ENCODE measurements at places on chromosomes 5 and 9. TPM values are rescaled to one million over a fixed set of nuclear protein-coding genes. Genes with fewer than 3 reads are reported as not detected.

DNA sequence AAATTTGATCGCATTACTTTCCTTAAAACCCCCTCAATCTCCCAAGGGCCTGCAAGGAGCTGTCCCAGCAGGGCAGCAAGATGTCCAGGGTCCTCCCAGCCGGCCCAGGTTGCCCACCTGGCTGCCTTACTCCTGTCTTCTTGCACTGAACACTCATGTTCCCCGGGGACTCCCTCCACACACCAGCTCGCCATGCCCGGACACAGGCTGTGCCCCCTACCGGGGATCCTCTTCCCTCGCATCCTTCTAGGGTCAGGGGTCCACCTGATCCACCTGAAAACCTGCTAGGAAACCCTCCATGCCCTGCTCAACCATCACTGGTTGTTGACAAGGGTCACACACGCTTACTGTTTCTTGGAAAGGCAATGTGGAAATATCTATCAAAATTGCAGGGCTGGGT lies 172.0 kb upstream of the MSX2 start:
- no peaks in the 10 kb centered on the region for H3K27me3 ChIP-seq
- DNase-seq: no peak
- no peak overlapping the region for H3K4me3 ChIP-seq
- no peak overlapping the region for H3K27ac ChIP-seq

- no peak overlapping the region for H3K4me3 ChIP-seq
- H3K36me3 ChIP-seq: no peaks in the 10 kb centered on the region
- DNase-seq: no peak
- no peaks in the 10 kb centered on the region for H3K4me1 ChIP-seq
- no peaks in the 10 kb centered on the region for H3K27me3 ChIP-seq
These were observed 460.8 kb downstream of the CDH10 start for GRCh38 chr5:24183981-24184380.

GRCh38 chr5:121763665-121764064 lies 88.0 kb upstream of the FTMT start:
- no peak overlapping the region for H3K27ac ChIP-seq
- H3K36me3 ChIP-seq: no peaks in the 10 kb centered on the region
- H3K27me3 ChIP-seq: no peaks in the 10 kb centered on the region
- no peak overlapping the region for H3K4me3 ChIP-seq
- H3K4me1 ChIP-seq: no peaks in the 10 kb centered on the region
- DNase-seq: no peak

- no peak overlapping the region for H3K27ac ChIP-seq
- peaks cover 18% of the 10 kb centered on the region for H3K4me1 ChIP-seq
- no peaks in the 10 kb centered on the region for H3K27me3 ChIP-seq
- no peaks in the 10 kb centered on the region for H3K36me3 ChIP-seq
- DNase-seq: no peak
These were observed 42.8 kb downstream of the SIL1 start for GRCh38 chr5:139155333-139155732.

The TMEM203 gene
- 33.4 TPM for total RNA-seq

DNA sequence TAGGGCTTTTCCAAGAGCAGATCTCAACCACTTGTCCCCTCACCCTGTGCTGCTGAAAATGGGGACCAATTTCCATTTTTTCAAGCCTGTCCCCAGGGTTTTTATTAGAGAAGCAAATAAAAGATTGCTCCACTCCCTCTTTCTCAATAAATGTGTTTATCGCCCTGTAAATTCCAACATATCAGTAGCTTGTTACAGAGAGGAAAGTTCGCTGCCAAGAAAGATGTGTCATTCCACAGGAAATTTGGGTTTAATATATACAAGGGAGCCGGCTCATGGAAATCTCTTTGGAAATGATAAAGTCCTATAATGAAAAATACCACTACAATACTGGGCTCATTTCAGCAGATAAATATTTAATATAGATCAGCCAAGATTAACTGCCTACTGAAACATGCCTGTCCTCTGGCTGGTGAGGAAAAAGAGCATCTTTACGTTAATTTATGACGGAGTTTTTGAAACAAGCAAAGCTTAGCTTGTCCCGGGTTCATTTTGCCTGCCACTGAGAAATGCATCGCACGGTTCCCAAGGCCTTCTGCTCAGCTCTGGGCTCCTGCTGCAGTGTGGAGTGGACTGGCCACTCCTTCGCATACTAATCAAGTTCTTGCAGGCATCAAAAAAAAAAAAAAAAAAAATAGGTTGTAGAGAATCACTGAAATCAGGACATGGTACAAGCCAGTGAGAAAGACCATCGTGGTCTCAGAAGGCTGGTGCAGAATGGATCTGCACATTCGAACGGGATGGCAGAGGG lies 84.5 kb downstream of the BRINP1 start:
- H3K4me3 ChIP-seq: no peak overlapping the region
- H3K27me3 ChIP-seq: no peaks in the 10 kb centered on the region
- no peaks in the 10 kb centered on the region for H3K36me3 ChIP-seq
- peaks cover 8% of the 10 kb centered on the region for H3K4me1 ChIP-seq
- no peak overlapping the region for H3K27ac ChIP-seq
- DNase-seq: no peak

The SEMA5A gene
- total RNA-seq: 1.8 TPM

DNA sequence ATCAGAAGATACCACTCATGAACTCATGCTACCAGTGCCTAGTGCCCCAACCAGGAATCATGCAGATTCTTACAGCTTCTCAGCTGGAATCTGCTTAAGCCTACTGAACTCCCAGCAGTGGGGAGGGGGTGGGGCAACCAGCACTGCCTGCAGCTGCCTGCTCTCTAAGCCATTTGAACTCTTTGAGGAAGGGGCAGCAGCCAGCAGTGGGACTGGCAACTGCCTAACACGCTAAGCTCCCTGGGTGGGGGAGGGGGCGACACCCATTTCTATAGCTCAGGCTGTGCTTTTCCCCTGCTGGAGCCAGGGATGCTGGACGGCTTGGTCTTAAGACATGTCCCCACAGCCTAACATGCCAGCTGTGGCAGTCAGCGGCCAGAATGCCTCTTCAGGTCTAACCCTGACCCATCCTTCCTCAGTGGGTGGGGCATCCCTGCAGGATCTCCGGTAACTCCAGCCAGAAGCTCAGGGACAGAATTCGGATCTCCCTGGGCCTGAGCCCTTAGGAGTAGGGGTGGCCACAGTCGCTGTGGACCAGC lies 889.7 kb downstream of the CDH9 start:
- no peaks in the 10 kb centered on the region for H3K27me3 ChIP-seq
- no peak overlapping the region for H3K4me3 ChIP-seq
- no peak for DNase-seq

The C5orf34 gene
- total RNA-seq: 1.1 TPM

DNA sequence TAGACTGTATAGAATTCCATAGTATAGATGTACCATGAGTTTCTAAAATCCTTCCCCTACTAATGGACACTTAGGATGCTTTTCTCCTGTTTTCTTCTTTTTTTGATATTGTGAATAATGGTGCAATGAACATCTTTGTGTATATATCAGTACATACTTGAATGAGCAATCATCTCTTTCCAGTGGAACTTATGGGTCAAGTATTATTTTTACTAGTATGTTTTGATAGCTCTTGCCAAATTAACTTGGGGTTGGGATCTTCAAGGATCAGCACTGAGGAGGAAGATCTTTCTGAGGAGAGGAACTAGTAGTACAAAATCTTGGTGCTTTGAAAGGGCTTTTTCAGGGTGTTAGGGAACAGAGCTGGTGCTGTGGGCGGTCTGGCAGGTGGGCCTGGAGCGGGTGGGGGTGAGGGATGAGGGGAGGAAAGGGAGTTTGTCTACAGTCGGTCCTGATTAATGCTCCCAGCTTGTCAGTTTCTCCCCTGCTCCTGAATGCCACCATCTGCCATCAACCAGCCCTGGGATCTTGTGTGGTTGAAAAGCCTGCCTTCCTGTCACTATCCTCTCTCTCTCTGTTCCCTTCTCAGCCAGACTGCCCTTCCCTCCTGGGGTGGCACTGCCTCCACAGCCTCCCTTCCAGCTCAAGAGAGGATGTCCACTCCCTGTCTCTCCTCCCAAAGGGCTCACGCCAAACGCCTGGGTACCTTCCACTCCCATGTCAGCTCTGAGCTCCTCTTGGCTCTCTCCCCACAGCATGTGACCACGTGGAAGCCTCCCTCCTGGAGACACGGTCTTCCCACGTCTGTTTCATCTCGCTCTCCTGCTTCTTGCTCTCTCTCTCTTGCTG lies 185.9 kb downstream of the DAB2IP start:
- H3K27ac ChIP-seq: no peak overlapping the region
- H3K4me1 ChIP-seq: peaks cover 14% of the 10 kb centered on the region
- no peaks in the 10 kb centered on the region for H3K27me3 ChIP-seq
- no peak overlapping the region for H3K4me3 ChIP-seq

GRCh38 chr5:158435161-158435616 lies 576.2 kb upstream of the CLINT1 start:
- H3K27me3 ChIP-seq: no peaks in the 10 kb centered on the region
- no peak for DNase-seq
- no peaks in the 10 kb centered on the region for H3K36me3 ChIP-seq
- H3K27ac ChIP-seq: no peak overlapping the region
- no peaks in the 10 kb centered on the region for H3K4me1 ChIP-seq

DNA sequence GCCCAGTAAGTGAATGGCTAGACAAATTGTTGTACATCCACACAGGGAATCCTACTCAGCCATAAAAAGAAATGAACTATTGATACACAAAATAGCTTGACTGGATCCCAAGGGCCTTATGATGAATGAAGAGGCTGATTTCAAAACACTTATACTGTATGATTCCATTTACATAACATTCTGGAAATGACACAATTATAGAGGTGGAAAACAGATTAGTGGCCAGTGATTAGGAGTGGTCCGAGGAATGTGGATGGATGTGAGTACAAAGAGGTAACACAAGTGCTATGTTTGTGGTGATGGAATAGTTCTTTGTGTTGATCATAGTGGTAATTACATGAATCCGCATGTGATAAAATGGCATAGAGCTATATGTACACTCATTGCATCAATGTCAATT lies 4.7 kb upstream of the UBLCP1 start:
- H3K4me3 ChIP-seq: no peak overlapping the region
- no peaks in the 10 kb centered on the region for H3K4me1 ChIP-seq
- no peak overlapping the region for H3K27ac ChIP-seq
- H3K36me3 ChIP-seq: no peaks in the 10 kb centered on the region

- H3K4me1 ChIP-seq: no peaks in the 10 kb centered on the region
- H3K36me3 ChIP-seq: peaks cover 7% of the 10 kb centered on the region
- no peak overlapping the region for H3K4me3 ChIP-seq
- H3K27me3 ChIP-seq: no peaks in the 10 kb centered on the region
These were observed 22.2 kb upstream of the MCCC2 start for GRCh38 chr5:71564895-71565294.

DNA sequence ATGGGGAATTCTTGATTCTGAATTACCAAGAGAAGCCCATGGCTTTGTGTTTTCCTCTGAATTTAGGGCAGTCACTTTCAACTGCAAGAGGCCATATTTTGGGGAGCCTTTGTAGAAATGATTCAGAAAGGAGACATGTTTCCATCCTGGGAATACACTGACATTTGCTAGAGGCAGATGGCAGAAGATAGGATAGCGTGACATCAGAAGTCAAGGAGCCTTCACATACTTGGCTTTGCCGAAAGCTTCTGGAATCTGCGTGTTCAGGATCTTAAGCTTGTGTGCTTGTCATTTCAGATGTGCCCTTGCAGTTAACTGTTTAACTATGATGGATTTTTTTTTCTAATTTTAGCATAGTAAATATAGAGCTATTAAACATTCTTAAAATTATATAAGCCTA lies 296.2 kb downstream of the ARHGEF28 start:
- no peak for DNase-seq
- no peaks in the 10 kb centered on the region for H3K27me3 ChIP-seq
- H3K27ac ChIP-seq: no peak overlapping the region
- no peaks in the 10 kb centered on the region for H3K36me3 ChIP-seq
- no peaks in the 10 kb centered on the region for H3K4me1 ChIP-seq

GRCh38 chr5:17157294-17157693 lies 60.1 kb upstream of the BASP1 start:
- no peaks in the 10 kb centered on the region for H3K4me1 ChIP-seq
- no peak for DNase-seq
- H3K4me3 ChIP-seq: no peak overlapping the region

The NSA2 gene
- total RNA-seq: 179 TPM

The PITX1 gene
- total RNA-seq: 5.3 TPM

GRCh38 chr9:132669319-132669697 lies 475 bp downstream of the DDX31 start:
- no peaks in the 10 kb centered on the region for H3K36me3 ChIP-seq
- H3K27ac ChIP-seq: peak overlapping the region; percentile 93
- H3K4me3 ChIP-seq: peak overlapping the region; percentile 78
- DNase-seq: peak; percentile 83
- peaks cover 44% of the 10 kb centered on the region for H3K4me1 ChIP-seq
- no peaks in the 10 kb centered on the region for H3K27me3 ChIP-seq

DNA sequence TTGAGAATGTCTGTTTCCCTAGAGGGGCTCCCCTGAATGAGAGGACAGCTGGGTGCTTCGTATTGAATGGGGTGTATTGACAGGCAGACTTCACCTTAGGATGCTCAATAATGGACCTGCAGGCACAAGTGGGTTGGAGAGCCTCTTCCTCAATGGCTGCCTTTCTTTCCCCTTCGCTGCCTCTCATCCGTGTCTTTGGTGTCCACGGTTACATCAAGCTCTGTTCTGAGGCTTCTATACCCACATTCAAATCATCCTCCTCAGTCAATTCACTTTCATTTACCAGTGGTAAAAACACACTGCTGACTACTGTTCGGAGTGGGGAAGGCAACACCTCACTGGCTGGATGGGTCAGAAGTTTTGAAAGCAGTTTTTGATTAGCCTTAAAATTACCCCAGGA lies 20.6 kb downstream of the LIX1 start:
- no peaks in the 10 kb centered on the region for H3K27me3 ChIP-seq
- no peaks in the 10 kb centered on the region for H3K36me3 ChIP-seq
- H3K4me1 ChIP-seq: no peaks in the 10 kb centered on the region
- no peak for DNase-seq
- H3K27ac ChIP-seq: no peak overlapping the region

DNA sequence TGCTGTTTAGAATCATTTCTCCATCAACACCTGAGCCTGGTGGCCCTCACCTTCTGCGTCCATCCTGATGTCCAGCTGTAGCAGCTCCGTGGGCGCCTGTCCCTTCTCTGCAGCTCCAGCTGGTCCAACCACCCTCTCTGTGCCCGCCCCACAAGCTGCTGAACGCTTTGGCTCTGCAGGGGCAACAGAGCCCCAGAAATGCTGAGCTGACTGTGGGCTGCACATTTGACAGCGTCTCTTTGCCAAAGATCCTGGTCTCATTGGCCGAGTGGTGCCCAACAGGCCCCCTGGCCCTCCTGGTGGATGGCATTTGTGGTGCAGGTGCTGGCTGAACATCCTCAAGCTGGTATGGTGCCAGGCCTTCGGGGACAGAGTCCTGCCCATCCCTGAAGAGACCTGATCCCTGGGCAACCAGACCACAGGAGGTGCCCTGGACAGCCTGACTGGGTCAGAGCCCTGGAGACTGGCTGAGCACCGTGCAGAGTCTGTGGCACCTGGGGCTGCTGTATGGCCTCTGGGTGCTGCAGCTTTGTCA lies 25.3 kb upstream of the CEP72 start:
- H3K36me3 ChIP-seq: no peaks in the 10 kb centered on the region
- no peak overlapping the region for H3K27ac ChIP-seq
- H3K4me3 ChIP-seq: no peak overlapping the region
- peak; percentile 39 for DNase-seq

The RAD23B gene
- total RNA-seq: 70.3 TPM

The DNAI1 gene
- total RNA-seq: under 0.01 TPM

- DNase-seq: no peak
- H3K27me3 ChIP-seq: no peaks in the 10 kb centered on the region
- H3K4me1 ChIP-seq: peaks cover 46% of the 10 kb centered on the region
- no peak overlapping the region for H3K4me3 ChIP-seq
- H3K36me3 ChIP-seq: no peaks in the 10 kb centered on the region
These were observed 8.0 kb downstream of the NUDT2 start for GRCh38 chr9:34337403-34337802.

The PRSS3 gene
- total RNA-seq: not detected

The FGF1 gene
- 5.4 TPM for total RNA-seq

Measured in sigmoid colon (tissue), 7 donors.